ELR (cell line): ENCODE measurements at places on chromosomes 12 and 14.

DNA sequence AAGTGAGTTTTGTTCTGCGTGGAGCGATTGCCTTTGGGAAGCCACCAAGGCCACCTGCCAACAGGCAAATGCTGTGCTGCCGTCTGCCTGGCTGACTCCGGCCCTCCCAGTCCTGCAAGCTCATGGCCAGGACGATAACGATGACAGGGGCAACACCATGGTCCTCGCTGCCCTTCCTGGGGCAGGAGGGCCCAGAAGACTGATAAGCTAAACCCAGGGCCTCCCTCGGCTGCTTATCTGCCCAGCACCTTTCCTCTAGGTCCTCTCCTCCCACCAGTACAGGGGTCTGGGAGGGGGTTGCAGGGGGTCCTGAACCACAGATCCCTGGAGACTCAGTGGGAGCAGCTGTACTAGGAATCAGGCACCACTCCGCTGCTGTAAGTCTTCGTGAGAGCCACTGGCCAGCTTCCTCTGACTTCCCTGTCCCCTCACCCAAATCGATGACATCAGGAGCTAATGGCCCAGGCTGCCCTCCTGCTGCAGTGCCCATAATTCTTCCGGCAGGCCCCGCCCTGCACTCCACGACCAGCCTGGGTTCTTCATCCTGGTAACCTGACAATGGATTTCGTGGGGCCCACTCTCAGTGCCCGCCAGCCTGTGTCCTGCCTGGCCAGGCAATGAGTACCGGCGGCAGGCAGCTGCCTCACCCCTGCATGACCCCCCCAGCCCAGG, 5.1 kb downstream of the ANKRD9 start:
- DNase-seq = no peak

DNA sequence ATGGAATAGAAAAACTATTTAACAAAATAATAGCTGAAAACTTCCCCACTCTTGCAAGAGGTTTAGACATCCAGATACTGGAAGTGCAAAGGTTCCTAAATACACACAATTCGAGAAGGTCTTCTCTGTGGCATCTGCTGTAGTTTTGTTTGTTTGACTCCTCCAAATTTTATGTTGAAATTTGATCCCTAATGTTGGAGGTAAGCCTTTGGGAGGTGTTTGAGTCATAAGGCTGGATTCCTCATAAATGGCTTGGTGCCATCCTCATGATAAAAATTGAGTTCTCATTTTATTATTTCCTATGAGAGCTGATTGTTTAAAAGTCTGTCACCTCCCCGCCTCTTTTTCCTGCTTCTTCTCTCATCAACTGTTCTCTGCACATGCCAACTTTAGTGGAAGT, 182.7 kb downstream of the MYRFL start:
- no peak for DNase-seq

- peak; percentile 89 for DNase-seq
Measured at GRCh38 chr12:71865166-71865713, 25.7 kb downstream of the TBC1D15 start.

DNA sequence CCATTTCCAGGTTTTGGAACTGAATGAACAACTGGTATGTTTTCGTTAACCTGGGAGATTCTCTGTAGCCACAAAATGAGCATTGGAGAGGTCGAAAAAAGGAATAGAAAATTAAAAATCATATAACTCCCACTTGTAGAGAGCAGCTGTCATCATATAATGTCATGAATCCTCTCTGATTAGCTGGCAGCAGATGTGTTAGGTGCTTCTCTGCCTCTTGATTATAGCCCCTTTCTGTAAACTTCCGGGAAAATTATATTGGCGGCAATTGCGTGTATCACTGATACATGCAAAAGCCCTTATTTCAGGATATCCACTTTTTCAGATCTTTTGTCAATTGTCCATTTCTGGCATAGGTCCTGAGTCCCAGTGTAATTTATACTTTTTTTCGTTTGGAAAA, 31.7 kb downstream of the FGD4 start:
- DNase-seq = no peak

DNA sequence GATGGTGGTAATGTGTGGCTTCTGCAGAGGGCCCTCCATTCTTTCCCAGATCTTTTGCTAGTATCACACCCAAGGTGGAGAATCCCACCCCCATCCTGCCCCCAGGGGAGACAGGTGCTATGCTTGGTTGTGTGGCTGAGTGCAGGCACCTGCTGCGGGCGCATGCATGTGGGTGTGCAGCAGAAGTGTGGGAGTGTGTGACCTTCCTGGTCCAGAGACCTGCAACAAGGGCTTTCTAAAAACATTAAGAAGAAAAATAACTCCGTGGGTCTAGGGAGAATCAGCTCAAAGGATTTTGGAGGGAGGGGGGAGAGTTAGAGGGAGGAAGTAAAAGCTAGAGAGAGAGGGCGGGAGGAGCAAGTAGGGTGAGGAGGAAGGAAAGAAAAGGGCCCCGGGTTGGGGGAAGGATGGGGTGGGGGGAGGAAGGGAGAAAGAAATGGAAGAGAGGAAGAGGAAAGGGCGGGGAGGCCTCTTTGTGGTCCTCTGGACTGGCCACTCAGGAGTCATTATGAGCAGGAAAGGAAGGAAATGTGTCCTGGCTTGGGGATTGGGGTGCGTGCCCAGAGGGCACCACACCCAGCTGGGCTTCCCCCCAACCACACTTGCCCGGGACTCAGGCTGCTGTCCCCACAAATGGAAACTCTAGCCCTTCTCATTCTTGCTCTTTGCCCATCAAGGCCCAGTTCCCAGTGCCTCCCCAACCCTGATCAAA, 3.1 kb upstream of the FIGNL2 start:
- no peak for DNase-seq

- no peak for DNase-seq
Measured at GRCh38 chr12:28939427-28939826, 209.7 kb upstream of the FAR2 start.

GRCh38 chr14:36506732-36507614, 13.1 kb downstream of the NKX2-1 start:
- DNase-seq = no peak

DNA sequence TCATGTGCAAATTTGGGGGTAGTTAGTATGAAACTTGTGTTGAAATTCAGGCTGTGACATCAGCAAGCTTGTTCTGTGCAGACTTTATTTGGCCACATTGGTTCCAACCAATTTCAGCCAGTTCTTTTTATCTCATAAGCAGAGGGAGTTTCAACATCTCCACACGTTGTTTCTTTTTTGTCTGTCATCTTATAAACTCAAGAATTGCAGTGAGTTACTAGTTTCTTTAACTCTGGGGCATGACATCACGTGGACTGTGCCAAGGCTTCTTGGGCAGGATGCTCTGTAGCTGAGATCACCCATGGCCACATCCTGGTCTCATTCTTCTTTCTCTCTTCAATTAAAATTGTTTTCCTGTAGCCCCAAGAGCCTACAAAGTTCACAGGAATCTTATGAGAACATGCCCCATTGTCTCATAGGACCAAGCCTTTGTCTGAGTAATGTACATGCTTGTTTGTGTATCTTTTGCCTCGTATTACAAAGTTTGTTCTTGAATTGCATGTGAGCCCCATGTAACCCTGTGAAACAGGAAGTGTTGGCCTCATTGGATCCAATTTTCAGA, 982.0 kb upstream of the TMEM132C start:
- DNase-seq = peak; percentile 93

DNA sequence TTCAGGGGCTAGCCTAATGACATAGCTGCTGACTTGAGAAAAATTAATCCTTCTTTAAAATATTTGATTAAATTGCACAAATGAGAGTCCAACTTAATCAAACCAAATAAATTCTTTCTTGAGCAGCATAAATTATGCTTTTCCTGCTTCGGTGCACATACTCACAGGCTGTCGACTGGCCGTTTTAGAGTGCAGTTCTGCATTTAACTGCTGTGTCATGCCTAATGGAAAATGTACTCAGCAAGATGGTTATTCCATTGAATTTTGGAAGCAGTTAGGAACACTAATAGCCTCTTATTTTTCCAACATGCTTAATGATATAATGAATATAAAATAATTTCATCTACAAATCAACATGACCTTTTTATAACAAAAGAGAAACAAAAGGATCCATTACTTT, 266.1 kb upstream of the LRIG3 start:
- no peak for DNase-seq

DNA sequence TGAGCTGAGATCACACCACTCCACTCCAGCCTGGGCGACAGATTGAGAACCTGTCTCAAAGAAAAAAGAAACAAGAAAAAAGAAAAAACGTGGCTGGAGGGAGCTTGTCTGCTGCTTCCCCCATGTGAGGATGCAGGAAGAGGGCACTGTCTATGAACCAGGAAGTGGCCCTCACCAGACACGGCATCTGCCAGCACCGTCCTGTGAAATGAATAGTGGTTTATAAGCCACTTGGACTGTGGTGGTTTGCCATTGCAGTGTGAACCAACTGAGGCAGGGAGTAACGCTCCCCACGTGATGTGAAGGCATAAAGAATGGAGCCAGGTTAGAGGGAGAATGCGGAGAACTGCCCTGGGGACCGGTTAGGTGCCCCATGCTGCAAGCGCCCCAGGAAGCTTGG, 4.5 kb upstream of the BRF1 start:
- DNase-seq = no peak

GRCh38 chr14:72975770-72976169, 49.5 kb downstream of the DCAF4 start:
- peak; percentile 32 for DNase-seq

- DNase-seq = peak; percentile 40
Measured at GRCh38 chr12:123363740-123364531, 711 bp downstream of the SBNO1 start.

DNA sequence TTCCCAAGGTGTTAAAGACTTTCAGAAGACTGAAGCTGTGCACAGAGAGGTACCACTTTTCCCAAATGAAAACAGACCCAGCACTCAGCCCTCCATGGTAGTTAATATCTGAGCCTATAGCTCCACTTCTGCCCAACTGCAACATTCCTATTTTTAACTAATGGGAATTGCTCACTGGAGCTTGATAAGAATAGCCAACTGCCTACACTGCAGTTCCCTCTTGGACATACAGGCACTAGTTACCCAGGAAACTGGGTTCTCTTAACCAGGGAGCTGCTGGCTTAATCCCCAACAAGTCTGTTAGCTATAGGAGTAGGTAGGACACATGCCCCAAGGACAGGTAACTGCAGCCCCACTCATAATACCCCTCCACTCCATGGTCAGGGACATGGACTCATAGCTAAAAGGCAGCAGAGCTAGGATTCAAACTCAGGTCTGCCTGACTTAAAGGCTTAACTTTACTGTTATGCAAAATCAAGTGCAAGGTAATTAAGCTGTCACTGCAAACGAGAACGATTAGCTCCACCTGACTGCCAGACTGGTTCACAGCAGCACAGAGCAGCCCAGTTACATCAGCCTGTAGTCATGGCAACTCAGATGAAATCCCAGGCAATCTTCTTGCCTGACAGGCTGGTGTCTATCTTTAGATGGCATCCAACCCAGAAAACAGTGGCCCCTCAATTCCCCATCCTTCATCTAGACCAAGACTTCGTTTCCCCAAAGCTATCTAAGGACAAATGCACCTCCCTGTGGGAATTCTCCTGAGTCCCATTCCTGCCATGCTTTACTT, 77.1 kb upstream of the ACTN1 start:
- no peak for DNase-seq

GRCh38 chr14:101065246-101065645, 161.7 kb upstream of the RTL1 start:
- DNase-seq = no peak

GRCh38 chr14:104795781-104796686, 486 bp upstream of the AKT1 start:
- peak; percentile 71 for DNase-seq

GRCh38 chr14:69850086-69850735, 29.0 kb upstream of the SMOC1 start:
- DNase-seq = no peak

DNA sequence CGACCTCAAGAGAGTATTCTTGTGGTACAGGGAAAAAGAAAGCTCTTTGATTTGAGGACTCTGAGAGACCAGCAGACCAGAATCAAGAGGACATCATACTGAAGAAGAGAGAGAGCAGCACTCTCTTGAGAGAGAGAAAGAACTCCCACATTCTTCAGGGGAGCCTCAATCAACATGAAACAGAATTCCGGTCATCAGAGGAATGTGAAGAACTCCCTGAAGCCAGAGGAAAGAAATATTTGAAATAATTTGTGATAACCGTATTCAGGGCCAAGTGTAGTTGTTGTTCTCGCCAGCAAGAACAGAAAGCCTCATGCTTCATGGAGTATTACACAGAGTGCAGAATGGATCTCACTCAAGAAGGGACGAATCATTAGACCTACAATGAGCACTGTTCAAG, 363.8 kb upstream of the TMEM132C start:
- DNase-seq = no peak

DNA sequence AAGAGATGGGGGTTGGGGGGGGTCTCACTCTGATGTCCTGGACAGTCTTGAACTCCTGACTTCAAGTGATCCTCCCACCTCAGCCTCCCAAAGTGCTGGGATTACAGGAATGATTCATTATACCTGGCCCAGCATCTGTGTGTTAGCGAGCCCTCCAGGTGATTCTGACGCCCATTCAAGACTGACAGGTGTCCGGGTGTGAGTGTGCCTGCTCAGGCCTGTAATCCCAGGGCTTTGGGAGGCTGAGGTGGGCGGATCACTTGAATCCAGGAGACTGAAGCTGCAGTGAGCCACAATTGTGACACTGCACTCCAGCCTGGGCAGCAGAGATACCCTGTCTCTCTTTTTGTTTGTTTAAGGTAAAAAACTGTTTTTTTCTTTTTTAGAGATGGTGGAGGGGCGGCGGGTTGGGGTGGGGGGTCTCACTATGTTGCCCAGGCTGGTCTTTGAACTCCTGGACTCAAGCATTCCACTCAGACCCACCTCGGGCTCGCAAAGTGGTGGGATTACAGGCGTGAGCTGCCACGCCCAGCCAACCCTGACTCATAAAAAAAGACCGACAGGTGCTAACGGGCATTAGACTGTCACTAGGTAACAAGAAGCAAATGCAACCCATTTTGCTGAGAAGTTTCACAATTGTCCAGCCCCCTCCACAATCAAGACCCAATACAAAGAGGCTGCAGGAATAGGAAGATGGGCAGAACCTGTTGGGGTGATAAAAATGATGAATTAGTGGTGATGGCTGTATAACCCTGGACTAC, 4.7 kb downstream of the VSIG10 start:
- no peak for DNase-seq

GRCh38 chr12:122726080-122726558, 4.5 kb downstream of the HCAR1 start:
- DNase-seq = peak; percentile 47

DNA sequence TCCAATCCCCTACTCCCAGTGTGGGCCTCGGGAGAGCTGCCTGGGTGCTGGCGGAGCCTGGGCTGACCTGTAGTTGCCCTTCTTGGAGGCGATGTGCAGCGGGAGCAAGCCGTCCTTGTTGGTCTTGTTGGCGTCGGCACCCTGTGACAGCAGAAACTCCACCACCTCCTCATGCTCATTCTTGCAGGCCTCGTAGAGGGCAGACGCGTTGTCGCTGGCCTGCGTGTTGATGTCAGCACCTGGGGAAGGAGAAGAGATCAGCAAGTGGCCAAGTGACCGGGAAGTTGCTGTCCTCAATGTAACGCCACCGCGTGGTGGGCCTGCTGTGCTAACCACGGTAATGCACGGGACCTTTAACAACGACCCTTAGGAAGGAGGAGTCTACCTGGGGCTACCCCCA, 20.1 kb downstream of the FAM181A start:
- DNase-seq = no peak
